ENCODE measurements at places on chromosomes 2 and 18.
A peak's percentile ranks its signal among the peaks of the same experiment; 100 is the strongest.

GRCh38 chr2:122210898-122211856 lies 455.7 kb downstream of the TSN start:
- DNase-seq, result no peak

- DNase-seq, result peak; percentile 42
These were observed at the start of gene CGREF1 for GRCh38 chr2:27118525-27119329. CGREF1 (minus strand) TSS chr2:27119128; CDS start chr2:27104366, 14,762 bp downstream.

DNA sequence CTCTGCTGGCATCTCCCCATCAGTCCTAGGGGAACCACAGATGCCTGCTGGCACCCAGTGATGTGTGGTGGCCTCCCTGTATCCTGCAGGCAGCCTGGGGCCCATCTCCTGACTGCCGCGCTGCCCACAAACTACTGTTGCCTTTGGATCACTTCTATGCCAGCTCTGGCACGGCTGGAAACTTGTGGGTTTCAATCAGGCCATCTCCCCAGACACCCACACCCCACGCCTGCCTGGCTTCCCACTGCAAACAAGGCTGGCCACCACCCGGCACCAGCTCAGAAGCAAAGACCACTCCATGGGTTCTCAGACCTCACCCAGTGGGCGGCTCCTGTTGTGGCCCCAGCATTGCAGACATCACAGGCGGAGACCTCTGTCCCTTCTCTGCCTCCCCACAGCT lies 15.1 kb upstream of the TPO start:
- no peak for DNase-seq

GRCh38 chr2:7604456-7604855 lies 687.2 kb downstream of the RNF144A start:
- no peak for DNase-seq

DNA sequence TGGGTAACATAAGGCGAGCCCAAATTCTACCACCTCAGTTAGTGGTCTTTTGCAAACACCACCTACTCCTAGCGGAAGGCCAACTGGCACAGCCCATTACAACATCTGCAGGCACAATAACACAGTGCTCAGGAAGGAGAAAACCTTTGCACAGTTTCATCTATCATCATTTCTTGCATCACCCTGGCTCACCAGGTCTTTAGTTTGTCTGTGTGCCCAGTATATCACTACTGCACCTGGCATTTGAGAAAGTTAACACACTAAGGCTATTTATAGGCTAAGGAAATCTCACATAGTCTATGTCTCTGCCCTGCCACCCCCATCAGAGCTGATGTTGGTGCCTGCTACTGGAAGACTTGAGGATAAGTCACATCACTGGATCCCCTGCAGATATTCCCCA lies 484.0 kb downstream of the SATB2 start:
- DNase-seq, result no peak

- DNase-seq, result no peak
These were observed 196.0 kb upstream of the SPHKAP start for GRCh38 chr2:228377533-228377932.

DNA sequence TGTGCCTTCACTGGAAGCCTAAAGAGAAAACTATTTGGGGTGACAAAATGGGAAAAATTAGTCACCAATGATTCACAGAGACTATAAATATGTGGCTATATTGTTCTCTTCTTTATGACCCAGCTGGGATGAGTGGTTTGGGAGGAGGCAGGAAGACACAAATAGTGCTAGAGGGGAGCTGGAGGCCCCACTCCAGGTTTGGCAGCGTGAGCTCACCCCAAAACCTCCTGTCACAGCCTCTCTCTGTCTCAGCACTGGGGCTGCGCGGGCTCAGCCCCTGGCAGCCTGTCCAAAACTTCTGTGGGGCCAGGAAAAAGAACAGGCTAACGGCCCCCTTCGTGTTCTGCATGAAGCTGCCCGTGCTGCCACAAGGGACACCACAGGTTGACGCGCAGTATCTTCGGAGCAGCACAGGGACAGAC lies 73.2 kb upstream of the LCLAT1 start:
- no peak for DNase-seq
